ENCODE measurements at places on chromosomes 16 and 17. TPM values are rescaled to one million over a fixed set of nuclear protein-coding genes. Genes with fewer than 3 reads are reported as not detected.

- peak; percentile 36 for DNase-seq
Measured at GRCh38 chr16:81094771-81095251, 1.4 kb downstream of the GCSH start.

GRCh38 chr16:58021661-58022551, 3.6 kb upstream of the MMP15 start:
- DNase-seq: no peak

GRCh38 chr17:17883801-17884200, 47.0 kb upstream of the SREBF1 start:
- DNase-seq: no peak

DNA sequence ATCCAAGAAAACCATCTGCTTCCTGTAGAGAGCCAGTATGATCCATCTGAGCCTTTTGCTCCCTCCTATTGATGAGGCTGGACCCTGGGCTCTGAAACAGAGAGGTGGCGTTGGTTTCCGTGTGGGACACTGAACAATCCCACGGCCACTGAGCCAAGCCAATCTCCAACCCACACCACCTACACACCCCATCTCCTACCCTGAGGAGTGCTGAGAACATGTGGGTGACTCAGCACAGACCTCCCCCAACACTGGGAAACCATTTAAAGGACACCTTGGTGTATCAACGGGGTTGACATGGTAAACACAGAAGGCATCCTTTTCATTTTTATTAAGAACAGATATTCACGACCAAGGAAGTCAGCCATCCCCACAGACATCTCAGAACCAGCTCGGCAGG, 332.1 kb downstream of the SLC39A11 start:
- no peak for DNase-seq

Gene CES1
- total RNA-seq: 5.8 TPM

GRCh38 chr17:32875923-32876416, 954 bp downstream of the MYO1D start:
- no peak for DNase-seq

Gene BOLA2
- total RNA-seq: 25.0 TPM

DNA sequence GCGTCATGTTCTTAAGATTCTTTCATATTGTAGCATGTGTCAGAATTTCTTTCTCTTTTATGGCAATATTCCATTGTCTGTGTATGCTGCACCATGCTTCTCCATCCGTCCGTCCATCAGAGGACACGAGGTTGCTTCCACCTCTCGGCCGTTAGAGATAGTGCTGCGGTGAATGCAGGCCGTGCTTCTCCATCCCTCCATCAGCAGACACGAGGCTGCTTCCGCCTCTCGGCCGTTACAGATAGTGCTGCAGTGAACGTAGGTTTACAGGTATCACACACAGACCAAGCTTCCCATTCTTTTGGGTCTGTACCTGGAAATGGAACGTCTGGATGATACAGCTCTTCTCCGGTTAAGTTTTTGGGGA, 113.5 kb downstream of the CMIP start:
- DNase-seq: no peak

DNA sequence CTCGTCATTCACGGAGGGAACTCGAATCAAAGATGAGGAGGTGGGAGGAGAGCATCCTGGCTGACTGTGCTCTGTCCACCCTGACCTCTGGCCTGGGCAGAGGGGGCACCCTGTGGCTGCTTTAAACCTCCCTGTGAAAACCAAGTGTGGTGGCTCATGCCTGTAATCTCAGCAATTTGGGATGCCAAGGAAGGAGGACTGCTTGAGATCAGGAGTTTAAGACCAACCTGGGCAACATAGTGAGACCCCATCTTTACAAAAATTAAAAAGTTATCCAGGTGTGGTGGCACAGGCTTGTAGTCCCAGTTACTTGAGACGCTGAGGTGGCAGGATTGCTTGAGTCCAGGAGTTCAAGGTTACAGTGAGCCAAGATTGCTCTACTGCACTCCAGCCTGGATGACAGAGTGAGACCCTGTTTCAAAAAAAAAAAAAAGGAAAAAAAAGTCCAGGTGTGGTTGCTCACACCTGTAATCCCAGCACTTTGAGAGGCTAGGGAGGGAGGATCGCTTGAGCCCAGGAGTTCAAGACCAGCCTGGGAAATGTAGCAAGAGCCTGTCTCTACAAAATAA, 5.8 kb upstream of the CDK3 start:
- no peak for DNase-seq

- DNase-seq: no peak
Measured at GRCh38 chr16:58211846-58212245, 13.9 kb upstream of the CSNK2A2 start.

- DNase-seq: peak; percentile 92
Measured at GRCh38 chr17:78979780-78980623, at the start of gene LGALS3BP. Gene LGALS3BP (minus strand): TSS chr17:78979923. CDS start chr17:78977191, 2,732 bp downstream.

DNA sequence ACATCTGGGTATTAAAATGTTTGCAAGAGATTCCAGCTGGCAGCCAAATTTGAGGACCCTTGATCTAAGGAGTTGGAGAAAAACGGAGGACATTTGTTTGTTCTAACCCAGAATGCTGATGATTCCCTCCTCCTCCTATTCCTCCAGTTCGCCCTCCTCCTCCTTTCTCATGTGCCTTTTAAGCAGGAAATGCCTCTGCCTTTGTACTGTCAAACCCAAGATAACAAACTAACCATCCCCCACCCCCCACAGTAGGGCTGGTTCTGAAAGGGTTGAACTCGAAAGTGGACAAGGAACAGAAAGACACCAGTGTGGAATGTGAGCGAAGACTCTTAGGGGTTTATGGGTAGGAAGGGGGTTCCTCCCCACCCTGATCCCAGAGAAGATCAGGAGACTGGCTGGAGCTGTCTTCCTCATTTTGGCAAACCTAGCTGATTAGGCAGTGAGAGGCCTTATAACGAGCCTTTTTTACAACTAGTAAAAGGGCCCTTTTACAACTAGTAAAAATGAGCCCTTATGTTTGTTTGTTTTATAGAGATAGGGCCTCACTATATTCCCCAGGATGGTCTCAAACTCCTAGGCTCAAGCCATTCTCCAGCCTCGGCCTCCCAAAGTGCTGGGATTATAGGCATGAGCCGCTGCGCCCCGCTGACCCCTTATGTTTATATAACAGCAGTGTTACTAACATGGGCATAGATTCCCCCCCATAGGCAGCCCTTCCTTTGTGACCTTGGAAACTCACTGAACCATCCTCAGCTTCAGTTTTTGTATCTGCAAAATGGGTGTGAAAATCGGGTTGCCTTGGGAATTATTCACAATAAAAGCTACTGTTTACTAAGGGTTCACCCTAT, 975 bp downstream of the CHD9 start:
- DNase-seq: peak; percentile 36

DNA sequence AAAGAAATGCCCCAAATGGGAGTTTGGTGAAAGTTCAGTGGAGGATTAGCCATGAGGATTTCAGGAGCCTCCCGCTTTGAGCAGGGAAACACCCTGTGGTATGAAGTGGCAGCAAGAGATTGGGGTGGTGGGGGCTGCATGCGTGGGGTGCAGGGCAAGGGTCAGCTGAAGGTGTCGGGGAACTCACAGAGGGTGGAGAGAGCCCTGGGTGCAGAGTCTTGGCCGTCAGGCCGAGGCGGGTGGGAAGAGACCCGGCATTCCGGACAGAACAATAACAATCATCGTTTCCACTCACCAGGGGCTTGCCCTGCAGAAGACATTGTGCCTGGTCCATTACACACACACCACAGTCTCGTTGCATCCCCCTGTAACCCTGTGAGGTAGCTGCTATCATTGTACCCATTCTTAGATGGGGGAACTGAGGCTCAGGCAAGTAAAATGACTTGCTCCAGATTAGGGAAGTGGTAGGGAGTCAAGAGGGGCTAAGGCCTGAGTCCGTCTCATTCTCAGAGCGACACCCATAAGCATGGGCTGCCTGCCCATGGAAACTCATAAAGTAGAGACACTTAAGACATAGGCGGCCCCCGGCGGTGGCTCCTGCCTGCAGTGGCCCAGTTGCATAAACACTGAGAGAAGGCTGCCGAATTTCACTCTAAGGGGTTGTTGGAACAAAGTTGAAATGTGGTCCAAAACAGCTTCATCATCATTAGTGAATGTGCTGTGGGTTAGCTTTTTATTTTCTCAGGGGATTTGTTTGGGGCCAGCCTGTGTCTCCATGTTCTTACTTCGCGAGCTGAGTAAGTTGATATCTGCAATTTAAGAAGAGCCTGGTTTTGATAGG, 93.3 kb downstream of the CMIP start:
- DNase-seq: no peak

GRCh38 chr16:69513180-69513966, 52.4 kb upstream of the NFAT5 start:
- DNase-seq: no peak

Gene LITAFD
- total RNA-seq: 2.2 TPM

Gene KCNH4
- 0.56 TPM for total RNA-seq

Gene CDH3
- total RNA-seq: 8.2 TPM

Gene PLCG2
- total RNA-seq: 8.0 TPM

DNA sequence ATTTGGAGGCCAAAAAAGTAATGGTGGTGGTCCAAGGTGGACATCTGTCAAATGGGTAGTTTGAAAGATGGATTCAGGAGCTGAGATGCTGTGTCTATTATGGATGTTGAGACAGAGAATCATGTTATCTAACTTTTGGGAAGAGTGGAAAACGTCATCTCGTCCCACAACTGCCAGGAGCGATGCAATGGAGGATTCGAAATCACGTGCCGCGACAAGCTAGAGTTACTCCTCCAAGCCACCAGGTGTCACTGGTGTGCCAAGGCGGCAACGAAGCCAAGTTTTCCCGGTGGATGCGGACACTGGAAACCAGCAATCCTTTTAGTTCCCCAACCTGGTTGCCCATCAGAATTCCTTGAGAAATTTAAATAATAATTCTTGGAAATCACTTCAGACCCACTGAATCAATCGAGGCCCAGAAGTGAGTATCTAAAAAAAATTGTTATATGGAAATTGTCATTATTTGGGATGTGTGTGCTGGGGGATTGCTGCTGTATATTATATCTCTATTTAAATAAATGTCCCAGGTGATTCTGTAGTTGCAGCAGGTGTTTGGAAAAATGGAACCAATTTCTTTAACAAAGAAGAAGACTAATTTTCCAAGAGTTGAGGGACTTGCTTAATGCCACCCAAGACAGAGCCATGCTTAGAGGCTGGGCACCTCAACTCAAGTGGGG, 206.1 kb downstream of the HAPSTR1 start:
- DNase-seq: peak; percentile 54

Gene LIG3
- 70.9 TPM for total RNA-seq

GRCh38 chr17:46026166-46027047, 27.4 kb downstream of the STH start:
- DNase-seq: no peak

DNA sequence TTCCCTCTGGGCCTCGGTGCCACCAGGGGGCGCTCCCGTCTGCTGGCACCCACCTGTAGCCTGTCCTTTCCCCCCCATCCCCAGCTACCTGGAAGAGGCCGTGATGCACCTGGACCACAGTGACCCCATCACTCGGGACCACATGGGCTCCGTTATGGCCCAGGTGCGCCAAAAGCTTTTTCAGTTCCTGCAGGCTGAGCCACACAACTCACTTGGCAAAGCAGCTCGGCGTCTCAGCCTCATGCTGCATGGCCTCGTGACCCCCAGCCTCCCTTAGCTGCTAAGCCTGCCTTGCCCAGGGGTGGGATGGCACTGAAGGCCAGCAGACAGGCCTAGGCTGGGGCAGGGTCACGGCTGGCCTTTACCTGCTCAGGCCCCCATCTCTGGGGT, 818 bp upstream of the NRN1L start:
- peak; percentile 52 for DNase-seq

GRCh38 chr17:64070213-64070612, 49.8 kb upstream of the ICAM2 start:
- no peak for DNase-seq

- DNase-seq: no peak
Measured at GRCh38 chr16:85819771-85820170, 20.3 kb downstream of the COX4I1 start.

DNA sequence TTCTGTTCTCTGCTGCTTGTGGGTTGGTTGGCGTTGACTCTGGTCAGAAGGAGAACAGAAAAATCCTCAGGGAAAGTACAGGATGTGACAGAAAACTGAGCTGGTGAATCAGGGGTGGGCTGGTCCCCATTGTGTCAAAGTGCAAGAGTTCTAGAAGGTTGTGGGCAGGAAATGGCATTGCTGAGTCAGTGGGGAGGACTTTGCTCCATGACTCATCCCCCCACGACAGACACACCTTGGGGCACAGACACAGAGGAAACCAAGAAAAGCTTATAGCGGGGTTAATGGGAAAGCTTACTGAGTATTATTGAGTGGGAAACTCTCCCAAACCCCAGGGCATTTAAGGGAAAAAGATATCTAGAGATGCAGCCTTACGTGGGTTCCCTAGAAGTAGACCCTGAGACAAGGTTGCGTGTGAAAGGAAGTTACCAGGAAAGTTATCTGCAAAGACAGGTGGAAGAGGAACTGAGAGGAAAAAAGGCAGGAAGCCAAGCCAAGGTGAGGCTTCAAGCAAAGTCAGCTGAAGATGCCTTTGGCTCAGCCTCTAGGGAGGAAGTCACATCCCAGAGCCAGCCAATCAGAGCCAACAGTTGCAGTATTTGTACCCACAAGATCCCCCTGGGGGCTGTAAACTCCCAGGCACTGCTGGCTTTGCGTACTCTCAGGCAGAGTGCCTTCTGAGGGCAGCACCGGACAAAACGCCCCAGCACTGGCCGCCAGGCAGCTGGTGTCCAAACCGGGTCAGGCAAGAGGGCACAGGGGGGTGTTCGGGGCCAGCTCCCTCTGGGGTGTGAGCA, 86.4 kb downstream of the FOXL1 start:
- DNase-seq: no peak

DNA sequence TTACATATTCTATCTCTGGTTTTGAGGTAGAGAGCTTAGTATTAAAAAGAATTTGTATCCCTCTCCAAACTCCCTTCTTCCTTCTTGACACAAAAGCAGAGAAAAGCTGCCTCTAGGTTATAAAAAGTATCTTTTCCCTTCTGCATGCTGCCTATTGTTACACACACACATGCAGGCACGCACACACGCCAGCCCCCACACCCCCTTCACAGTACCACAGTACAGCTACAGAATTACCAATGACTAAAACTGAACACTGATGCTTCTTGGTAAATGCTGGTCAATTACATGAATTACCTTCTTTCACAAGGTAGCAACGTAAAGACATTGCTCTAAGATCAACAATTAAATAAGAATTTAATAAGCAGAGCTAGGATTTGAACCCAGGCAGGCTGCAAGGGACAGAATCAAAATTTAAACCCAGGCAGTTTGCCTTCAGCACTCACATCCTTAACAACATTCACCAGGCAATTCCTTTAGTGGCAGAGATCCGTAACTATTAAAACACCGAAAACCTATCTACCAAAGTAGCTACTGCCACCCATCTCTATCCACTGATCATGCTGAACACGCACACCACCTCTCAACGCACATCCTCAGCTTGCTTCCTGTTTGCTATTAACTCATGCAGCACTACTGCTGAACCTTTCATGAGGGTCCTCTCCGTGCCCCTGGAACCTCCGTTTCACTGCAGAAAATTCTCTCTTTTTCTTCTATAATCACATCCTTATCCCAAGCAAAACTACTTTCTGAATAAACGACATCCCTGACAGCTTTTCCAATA, 37.8 kb downstream of the YWHAE start:
- peak; percentile 62 for DNase-seq

- DNase-seq: no peak
Measured at GRCh38 chr16:84109598-84110335, 7.0 kb downstream of the MBTPS1 start.

GRCh38 chr17:8488901-8489300, 53.2 kb downstream of the NDEL1 start:
- DNase-seq: no peak

Gene HSPB9
- 9.8 TPM for total RNA-seq

GRCh38 chr16:9092282-9092977, 986 bp downstream of the HAPSTR1 start:
- DNase-seq: peak; percentile 31
